ENCODE measurements at places on chromosomes 13 and 19.
A peak's percentile ranks its signal among the peaks of the same experiment; 100 is the strongest.

- no peak for DNase-seq
These were observed 32.0 kb upstream of the MEDAG start for GRCh38 chr13:30874111-30874510.

DNA sequence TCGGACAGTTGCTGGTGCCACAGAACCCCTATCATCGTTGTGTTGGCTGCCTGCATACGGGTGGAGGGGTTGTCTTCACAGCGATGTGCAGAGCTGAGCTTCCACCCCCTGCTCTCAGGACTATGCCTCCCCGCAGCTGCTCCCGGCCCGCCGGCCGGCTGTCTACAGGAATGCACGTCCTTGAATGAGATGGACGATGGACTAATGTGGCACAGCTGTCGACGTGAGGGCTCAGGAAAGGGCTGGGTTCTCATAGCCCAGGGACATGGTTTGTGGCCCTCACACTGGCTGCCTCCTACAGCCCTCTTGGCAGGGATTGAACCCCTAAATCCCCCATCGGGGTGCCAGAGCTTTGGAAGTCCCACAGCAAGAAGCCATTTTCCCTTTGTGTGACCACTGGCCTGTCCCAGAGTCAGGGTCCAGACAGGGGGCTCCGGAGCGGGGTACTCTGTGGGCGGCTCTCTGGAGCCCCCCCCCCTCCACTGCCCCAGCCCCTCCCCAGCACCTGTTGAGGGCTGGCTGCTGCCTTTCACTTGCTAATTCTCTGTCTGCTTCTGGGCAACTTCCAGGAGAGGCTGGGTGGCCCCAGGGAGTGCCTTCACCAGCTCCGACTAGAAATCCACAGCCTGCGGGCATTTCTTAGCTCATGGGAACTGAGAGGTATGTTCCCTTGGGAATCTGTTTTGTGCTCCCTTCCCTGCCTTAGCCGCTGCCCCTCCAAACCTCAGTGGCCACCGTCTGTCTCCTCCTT is 40.2 kb downstream of the TSSK6 start:
- DNase-seq, result peak; percentile 38

- DNase-seq, result no peak
These were observed 199.7 kb downstream of the TSHZ3 start for GRCh38 chr19:31149441-31149941.

DNA sequence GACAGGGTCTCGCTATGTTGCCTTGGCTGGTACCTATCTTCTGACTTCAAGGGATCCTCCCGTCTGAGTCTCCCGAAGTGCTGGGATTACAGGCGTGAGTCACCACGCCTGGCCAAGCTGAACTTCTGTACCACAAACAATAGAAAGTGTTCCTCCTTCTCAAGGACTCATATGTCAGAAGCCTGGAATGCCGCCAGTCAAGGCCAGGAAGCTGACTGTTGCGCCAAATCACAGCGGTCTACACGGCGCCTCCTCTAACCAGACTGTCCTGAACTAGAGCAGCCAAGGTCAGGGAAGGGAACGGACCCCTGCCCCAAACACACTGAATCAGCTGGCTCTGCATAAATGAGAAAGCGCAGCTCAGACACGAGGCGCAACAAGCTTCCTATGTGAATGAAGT is 14.6 kb downstream of the RAB20 start:
- DNase-seq, result no peak

DNA sequence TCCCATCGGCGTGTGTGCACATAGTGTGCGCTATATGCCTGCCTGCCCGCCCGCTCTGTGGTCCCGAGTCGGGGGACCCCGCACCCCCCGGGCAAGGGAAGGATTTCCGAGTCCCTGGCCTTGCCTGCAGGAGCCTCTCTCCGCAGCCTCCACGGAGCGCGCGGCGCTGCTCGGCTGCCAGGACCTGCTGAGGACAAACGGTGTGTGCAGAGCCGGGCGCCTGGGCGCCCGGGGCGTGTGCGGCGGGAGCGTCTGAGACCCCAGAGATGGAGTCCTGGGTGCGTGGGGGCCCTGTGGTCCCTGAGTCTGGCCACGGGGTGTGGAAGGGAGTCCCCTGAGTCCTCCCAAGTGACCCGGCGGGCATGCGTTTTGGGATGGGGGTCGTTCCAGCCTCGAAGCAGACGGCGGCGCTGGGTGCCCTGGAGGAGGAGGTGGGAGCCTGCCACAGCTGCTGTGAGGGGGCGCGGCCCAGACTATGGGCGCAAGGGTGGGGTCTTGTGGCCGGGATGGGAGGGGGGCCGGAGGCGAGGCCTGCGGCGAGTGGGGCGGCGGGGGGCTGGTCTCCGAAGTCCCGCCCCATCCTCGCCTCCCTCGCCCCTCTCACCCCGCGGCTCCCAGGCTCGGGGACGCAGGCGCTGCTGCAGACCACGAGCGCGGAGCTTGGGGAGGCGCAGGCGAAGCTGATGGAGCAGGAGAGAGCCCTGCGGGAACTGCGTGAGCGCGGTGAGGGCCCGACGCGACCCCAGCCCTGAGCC is 25.3 kb downstream of the CLEC4M start:
- DNase-seq, result no peak

- no peak for DNase-seq
These were observed 38.8 kb downstream of the ZNF506 start for GRCh38 chr19:19782783-19783182.

GRCh38 chr13:84566780-84567179 is 684.5 kb upstream of the SLITRK1 start:
- no peak for DNase-seq

GRCh38 chr13:83714236-83714635 is 168.0 kb downstream of the SLITRK1 start:
- peak; percentile 75 for DNase-seq

GRCh38 chr13:43905435-43906031 is 25.8 kb downstream of the LACC1 start:
- DNase-seq, result peak; percentile 79

GRCh38 chr13:112465251-112466131 is 89.3 kb downstream of the SPACA7 start:
- no peak for DNase-seq

DNA sequence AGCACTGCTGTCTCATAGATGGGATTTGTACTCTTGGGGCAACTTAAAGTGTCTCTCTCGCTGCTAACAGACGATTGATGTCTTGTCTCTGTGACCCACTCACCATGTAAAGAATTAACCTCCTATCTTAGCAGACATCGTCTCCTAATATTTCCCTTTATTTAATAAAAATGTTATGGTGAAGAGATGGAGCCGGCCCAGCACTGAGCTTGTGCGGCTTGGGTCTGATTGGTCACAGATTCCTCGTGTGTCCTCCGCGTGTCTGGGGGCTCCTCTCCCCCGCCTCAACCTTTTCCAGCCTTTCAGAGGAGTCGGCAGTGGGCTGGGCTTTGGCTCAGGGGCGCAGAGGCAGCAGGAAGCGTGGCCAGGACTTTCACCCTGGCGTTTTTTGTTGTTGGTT is 13.2 kb upstream of the CRTC1 start:
- no peak for DNase-seq

- no peak for DNase-seq
These were observed 485.3 kb downstream of the UQCRFS1 start for GRCh38 chr19:28727480-28728159.

- no peak for DNase-seq
These were observed 26.9 kb upstream of the TMEM160 start for GRCh38 chr19:47075179-47075810.

GRCh38 chr19:7516333-7516732 is 430 bp downstream of the ZNF358 start:
- DNase-seq, result no peak

DNA sequence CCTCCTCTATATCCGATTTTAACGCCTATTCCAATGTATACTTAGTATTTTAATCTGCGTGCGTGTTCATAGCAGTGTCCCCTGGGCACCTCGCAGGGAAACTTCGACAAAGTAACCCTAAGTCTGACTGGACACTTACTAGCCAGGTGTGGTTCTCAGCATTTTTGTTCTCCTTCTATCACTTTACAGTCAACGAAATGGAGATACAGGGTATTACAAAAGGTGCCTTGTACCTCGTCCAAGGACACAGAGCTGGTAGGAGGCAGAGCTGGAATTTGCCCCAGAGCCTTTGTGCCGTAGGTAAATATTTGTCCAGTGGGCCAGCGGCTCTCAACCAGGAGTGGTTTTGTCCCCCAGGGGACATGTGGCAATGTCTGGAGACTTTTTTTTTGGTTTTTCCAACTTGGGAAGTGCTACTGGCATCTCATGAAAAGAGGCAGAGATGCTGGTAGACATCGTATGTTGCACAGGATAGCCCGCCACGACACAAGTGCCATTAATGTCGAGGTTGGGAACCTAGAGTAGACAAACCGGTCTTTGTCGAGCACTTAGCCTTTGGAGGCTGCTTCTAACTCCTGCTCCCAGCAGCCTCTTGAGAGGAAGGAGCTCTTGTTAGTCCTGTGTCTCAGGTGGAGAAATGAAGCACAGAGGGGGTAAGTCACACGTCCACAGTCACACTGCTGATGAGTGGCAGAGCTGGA is 1.1 kb downstream of the ZNF444 start:
- no peak for DNase-seq

GRCh38 chr13:90968166-90968904 is 379.2 kb upstream of the MIR17HG start:
- DNase-seq, result peak; percentile 25

- no peak for DNase-seq
These were observed 22.3 kb downstream of the SLC7A1 start for GRCh38 chr13:29573190-29573589.

GRCh38 chr19:55592391-55593090 is 6.8 kb downstream of the FIZ1 start:
- no peak for DNase-seq

DNA sequence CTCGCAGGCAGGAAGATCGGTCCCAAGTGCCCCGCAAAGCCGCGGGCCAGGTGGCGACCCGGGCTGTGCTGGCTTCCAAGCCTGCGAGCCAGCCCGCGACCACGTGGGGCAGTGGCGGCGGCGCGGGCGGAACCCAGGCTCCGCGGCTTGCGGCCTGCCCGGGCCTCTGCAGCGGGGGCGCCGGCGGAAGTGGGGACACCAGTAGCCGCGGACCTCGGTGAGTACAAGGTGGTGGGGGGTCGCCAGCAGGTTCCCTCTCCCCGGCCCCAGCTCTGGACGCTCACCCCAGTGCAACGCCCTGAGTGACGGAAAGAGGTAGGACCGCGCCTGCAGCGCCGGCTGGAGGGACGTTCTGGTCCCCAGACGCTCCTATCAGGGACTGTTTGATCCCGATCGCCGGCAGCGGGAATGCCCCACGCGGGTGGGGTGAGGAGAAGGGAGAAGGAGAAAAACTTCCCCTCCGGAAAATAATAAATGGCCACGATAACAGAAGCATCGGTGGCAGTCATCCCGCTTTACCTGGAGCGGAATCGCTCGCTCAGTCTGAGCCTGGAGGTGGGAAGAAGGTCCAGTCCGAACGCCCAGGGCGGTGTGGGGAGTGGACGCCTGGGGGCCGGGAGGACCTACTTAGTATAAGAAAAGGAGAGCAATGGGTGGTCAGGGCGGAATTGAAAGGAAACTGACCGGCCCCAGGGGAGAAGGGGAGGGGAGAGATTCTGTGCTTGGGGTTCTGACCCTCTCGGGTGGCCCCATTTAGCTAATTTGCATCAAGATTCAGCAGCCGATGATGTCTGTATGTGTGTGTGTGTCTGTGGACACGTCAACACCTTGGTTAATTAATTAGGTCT is at the start of gene GEMIN7:
Gene GEMIN7 (plus strand): TSS at position 198 of the 848 bp plus-strand sequence. CDS start 10,855 bp downstream, outside the sequence.
- DNase-seq, result peak; percentile 87

GRCh38 chr19:31678421-31678820 is 329.2 kb upstream of the TSHZ3 start:
- no peak for DNase-seq

Data from HAP-1 (cell line).